G401 (cell line): ENCODE measurements at places on chromosomes 12 and 14. TPM values are rescaled to one million over a fixed set of nuclear protein-coding genes. Genes with fewer than 3 reads are reported as not detected.

The C12orf56 gene
- total RNA-seq = not detected in 2 replicates

The PIWIL1 gene
- 0.74 and 2.6 TPM in 2 replicates for total RNA-seq

The CMTM5 gene
- total RNA-seq = not detected in 2 replicates

The PLA2G1B gene
- not detected in 2 replicates for total RNA-seq

The FOXA1 gene
- total RNA-seq = not detected in 2 replicates

The INSM2 gene
- 0.17 TPM in 1 of 2 replicates, not detected in the other for total RNA-seq

The PARP11 gene
- 3.4 and 7.4 TPM in 2 replicates for total RNA-seq

GRCh38 chr14:63991833-63992232 lies 139.0 kb downstream of the SYNE2 start:
- DNase-seq = no peak

GRCh38 chr12:675562-675961 lies 12.3 kb upstream of the NINJ2 start:
- DNase-seq = no peak

- no peak for DNase-seq
Observed at GRCh38 chr12:113845900-113846674, 120.0 kb downstream of the RBM19 start.

DNA sequence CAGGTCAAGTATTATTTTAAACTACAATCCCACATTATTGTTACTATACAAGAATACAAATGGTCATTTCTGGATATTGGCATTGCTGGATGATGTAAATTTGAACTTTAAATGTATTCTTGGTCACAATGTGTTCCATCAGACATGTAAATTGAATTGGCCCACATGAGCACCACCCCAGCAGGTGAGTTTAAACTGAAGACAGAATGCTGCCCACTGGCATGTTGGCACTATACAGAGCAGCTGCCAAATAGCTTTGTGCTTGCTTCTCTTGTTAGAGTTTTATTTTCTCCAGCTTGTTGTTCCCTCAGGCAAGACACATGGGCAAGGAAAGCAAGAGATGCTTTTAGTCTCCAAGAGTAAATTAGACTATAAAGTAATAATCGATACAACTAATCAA lies 98.6 kb downstream of the C12orf50 start:
- DNase-seq = peak; percentile 18

DNA sequence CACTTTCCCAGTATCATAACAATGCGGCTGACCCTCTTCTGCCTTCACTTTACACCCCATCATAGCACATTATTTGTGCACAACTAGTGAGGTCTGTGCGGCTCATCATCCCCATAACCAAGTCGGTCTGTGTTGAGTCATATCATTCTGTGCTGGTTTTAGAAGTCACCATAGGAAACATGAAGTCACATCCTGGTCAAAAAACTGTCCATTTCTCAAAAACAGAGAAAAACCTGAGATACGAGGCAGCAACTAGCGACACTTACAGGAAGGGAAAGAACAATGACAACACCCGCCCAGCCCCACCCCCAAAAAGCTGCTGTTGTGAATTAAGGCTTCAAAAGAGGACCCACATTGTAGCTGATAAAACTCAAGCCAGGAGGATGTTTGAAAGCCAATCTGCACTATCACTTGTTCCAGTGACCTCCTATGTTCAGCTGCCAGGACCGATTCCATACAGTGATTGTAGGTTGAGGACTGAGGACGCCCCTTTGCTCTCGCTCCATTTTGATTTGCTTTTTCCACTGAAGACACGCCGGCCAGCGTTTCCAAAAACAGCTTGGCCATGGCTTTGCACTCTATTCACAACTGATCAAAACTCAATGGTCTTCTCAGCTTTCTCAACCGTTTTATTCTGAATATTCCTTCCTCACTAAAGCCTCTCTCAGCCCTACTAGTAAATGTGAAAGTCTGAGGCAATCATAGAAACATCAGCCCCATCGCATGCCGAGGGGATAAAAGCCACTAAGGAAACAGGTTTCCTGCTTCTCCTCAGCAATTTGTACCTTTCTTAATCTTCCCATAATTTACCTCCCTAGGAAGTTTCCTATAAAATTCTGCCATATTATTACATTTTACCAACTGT lies 87.5 kb downstream of the DUSP16 start:
- no peak for DNase-seq

GRCh38 chr12:12467264-12467663 lies 95.4 kb downstream of the DUSP16 start:
- no peak for DNase-seq

DNA sequence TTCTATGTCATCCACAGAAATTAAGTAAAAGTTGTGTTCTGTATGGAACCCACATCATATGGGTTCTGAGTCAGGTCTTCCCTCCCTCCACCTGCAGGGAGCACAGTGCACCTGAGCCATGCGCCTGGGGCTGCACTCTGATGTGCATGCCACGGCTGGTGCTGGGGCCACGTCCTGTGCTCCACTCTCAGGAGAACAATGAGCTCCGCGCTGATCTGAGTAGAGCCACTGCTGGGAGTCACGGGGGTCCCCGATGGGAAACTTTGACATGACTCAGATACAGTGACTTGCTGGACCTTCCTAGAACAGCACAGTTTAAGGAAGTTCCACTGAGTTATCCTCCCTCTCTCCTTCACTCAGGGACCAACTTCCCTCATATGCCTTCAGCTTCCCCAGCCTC lies 683.4 kb downstream of the TMEM121 start:
- DNase-seq = no peak

- DNase-seq = no peak
Observed at GRCh38 chr14:104717646-104718045, 6.4 kb upstream of the ADSS1 start.
